SK-N-DZ (cell line): ENCODE measurements at places on chromosomes 13 and 19.

DNA sequence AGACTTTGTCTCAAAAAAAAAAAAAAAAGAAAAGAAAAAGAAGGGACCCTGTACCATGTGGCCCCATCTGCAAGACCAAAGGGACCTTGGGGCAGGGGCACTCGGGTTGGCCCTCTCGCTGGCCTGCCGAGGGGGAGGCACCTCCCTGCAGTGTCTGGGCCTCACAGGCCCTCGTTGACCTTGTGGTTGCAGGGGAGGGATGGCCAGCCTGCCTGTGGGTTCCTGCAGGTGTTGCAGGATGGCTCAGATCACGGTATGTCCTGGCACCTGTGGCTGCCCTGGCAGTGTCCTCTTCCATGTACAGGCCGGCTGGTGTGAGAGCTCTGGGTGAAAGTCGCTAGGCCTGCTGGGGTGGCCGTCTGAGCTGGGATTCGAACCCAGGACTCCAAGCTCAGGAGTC, 4.7 kb upstream of the PGLS start:
- no peak for DNase-seq

DNA sequence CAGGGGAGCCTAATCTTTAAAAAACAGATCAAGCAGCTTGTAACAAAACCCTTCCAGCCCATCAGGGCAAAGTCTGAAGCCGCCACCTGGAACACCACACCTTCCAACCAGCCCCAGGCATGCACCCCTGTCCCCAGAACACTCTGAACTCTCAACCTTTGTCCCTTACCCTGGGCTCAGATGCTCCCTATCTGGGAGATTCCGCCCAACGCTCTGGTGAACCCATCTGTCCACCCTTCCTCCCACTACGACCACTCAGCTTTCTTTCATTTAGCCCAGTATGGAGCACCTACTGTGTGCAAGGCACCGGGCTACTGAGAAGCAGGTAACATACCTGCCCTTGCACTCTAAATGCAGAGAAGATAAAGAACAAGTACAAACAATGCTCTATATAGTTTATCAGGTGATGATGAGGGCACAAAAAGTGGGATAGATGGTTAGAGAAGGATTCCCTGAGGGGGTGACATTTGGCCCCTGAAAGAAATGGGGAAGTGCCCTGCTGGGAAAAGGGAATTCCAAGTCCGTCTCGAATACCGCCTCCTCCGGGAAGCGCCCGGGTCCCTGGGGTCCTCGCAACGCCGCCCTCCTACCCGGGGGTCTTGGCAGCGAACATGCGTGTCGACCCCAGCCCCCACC, 629 bp downstream of the PEPD start:
- no peak for DNase-seq

GRCh38 chr19:38031423-38031770, 124.4 kb downstream of the SIPA1L3 start:
- no peak for DNase-seq

DNA sequence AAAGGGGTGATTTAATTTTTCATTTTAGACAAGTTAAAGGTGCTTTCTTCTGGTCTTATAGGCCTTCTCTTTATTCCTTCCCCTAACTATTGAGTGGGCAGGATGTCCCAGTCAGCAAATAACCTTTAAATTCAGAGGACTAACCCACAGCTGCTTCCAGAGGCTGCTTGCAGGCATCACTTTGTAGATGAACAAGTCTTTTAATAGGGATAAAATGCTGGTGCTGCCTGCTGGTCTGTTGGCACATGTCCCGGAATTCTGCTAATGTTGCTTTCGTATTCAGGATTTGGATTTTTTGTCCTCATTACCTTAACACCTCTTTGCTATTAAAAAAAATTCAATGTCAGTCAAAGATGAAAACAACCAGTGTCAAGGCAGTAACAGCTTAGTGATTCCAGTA, 132.7 kb upstream of the KL start:
- no peak for DNase-seq

GRCh38 chr19:47428177-47428894, 9.0 kb upstream of the MEIS3 start:
- peak; percentile 98 for DNase-seq

- DNase-seq, result no peak
These were observed 224.2 kb downstream of the TSHZ3 start for GRCh38 chr19:31125071-31125470.

- DNase-seq, result no peak
These were observed 7.2 kb downstream of the RNASEH2B start for GRCh38 chr13:50916701-50917184.

DNA sequence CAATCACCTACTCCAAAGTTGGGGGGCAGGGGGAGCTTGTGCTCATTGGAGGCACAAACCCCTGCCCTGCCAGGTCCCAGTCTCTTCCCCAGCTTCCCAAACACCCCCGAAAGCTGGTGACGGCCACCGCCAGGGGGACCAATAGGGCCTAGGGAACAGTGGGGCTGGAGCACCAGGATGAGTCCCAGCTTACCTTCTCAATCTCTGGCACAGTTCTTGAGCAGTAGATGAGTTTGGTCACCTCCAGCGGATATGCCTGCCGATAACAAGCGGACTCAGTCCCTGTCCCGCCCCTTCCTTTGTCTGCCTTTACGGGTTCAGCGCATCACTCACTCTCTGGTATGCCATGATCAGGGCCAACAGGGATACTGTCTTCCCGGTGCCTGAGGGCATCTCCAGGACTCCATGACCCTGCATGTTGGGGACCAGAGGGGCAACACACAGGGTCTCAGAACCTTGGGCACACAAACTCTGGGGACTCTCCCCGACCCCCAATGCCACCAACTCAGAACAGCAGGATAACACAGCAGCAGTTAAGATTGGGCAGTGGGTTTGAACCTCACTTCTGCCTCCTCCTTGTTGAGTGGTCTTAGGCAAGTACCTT, 1.5 kb downstream of the ERCC2 start:
- no peak for DNase-seq

GRCh38 chr19:11814700-11815035, 595 bp downstream of the ZNF440 start:
- DNase-seq, result peak; percentile 30

GRCh38 chr13:71252184-71252704, 614.8 kb downstream of the DACH1 start:
- DNase-seq, result no peak

DNA sequence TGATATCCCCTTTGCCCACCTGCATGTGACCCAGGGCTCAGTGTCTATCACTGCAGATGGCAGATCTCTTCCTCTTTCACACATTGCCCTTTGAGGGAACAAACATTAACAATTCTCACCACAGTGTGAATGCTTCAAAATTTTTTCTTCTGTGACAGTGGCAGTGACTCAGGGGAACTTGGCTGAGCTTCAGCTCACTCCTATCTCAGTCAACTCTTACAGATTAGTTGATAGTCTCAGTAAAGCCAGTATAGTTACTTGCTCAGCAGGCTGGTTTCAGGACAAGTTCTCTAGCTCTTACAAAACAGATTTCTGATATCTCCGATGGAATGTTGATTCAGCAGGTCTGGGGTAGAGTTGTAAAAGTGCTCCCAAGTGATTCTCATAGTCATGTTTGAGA, 166.9 kb downstream of the DLEU7 start:
- DNase-seq, result no peak

DNA sequence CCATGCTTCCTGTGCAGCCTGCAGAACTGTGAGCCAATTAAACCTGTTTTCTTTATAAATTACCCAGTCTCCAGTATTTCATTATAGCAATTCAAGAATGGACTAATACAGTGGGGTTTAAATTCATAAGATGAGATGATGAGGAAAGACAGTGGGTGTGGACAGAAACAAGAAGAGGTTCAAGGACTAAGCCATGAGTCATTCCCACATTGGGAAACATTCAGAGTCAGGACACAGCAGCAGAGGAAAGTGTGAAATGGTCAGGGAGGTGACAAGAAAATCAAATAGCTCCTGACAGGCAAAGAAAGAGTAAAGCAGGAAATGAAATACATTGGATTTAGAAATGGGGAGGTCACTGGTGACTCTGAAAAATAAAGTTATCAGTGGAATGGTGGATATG, 9.1 kb downstream of the ZNF841 start:
- DNase-seq, result no peak

DNA sequence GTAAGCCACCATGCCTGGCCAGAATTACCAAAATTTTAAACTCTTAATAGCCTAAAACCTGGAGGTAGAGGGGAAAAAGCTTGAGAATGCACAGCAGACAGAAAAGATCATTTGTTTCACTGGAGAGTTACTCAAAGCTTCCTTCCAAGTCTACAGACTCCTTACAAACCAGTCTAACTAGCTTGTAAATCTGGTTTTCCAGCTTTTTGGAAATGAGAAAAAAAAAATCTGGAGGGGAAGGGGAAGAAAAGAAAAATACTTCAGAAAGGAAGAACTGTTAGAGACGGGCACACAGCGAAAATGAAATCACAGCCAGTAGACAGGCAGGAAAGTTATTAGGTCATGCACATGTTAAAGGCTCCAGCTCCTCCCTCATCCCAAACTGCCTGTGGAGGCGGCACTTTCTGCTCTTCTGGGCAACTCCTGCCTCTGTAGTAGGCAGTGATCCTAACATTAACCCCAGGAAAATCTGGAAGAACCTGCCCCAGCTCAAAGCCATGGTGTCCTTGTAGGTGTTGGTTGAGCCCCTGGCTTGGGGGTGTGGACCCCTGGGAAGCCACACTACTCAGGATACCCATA, 17.3 kb downstream of the PARP4 start:
- DNase-seq, result no peak

DNA sequence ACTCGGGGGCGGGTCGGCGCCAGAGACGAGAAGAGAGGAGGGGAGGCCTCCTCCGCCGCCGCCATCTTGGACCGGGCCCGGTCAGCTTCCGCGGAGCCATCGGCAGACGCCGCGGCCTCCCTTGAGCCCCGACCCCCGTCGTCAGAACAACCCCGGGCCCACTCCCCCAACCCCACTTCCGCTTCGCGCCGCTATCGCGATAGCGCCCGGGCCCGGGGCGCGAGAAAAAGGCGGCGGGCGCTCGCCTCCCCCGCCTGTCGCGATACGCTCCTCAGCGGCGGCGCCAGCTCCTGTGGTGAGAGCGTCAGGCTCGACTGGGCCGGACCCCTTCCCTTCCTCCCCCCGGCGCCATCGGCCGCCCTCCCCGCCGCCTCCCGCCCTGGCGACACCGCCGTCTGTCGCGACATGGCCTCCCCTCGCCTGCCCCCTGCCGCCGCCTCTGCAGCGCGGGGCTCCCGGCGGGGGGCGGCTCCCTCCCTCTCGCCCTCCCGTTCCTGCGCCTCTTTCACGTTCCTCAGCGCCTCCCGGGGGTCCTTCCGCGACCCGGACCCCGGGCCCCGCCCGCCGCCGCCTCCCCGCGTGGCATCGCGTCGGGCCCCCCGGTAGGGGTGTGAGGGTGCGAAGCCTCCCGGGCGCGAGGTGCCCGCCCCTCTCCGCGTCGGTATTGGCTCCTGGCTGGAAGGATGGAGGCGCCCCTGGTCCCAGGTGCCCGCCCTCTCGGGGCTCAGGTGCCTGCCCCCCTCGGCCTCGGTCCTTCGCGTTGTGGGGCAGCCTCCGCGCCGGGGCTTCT, at the start of gene CNOT3:
Gene CNOT3, plus strand, starts transcription at position 64 of the 790 bp plus-strand sequence. CDS start 5,217 bp downstream, outside the sequence.
- no peak for DNase-seq

GRCh38 chr13:44686531-44686934, 110.4 kb upstream of the TSC22D1 start:
- DNase-seq, result no peak

DNA sequence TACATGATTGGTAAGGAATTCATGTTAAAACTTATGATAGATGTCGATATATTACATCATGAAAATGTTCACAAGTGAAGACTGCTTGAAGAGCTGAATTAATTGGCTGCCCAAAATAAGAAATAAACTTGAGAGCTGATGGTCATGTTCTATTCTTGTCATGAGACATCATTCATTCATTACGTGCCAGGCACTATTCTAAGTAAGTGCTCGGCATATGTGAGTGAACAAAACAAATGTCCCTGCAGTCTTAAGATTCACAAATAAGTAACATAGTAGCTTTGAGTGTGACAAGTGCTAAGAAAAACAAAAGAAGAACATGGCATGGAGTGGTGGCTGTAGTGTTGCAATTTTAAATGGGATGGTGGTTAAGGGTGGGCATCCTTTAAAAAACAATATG, 329.3 kb downstream of the SUCLA2 start:
- DNase-seq, result no peak

DNA sequence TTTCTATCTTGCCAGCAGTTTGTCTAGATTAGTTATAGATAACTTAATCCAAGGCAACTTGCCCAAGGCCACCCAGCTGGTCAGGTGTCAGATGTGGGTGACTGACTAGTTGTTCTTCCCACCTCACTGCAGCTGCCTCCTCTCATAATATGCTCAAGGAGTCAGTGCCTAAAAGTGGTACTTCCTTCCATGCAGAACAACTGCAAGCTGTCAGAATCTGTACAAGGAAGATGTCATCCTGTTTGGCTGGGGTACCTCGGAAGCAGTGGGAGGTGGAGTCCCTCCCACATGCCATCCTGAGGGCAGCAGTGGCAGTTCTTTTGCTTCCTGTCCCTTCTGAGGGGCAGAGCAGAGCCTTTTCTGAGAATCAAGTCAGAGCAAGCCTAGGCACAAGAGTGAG, 193.2 kb upstream of the RFC3 start:
- no peak for DNase-seq
